ENCODE measurements at places on chromosomes 7 and 10.

GRCh38 chr7:28804990-28805389 is 153.1 kb downstream of the TRIL start:
- DNase-seq, result no peak

- no peak for DNase-seq
Measured at GRCh38 chr7:157825325-157825724, 488.5 kb downstream of the DNAJB6 start.

- no peak for DNase-seq
Measured at GRCh38 chr7:151374726-151375125, 33.1 kb downstream of the NUB1 start.

DNA sequence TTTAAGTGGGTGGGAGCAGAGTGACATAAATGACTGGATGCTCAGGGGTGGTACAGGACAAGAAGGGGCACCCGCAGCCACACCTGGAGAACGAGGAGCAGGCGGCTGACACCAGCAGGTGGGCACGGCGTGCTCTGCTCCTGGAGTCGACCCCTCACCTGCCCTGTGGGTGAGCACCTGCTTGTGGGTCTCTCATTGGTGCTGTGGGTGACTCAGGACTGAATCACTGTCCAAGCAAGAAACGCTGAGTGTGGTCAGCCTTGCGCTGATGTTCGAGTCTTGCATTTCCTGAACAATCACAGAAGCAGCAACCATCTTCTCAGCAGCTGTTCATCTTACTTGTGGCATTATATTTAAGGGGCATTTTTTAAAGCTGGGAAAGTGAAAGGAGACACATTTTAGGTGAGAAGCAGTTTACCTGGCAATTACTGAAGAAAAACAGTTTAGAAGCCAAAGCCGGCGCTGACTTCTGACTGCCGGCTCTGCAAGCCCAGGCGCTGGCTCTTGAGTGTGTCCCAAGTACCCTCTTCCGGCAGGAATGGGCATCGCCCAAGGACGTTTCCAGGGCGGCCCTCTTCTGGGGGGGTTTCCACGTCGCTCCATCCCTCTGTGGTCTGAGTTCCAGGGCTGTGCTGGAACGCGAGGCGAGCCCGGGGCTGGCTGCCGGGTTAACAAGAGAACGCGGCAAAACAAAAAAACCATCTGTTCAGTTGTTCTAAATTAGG is 145.2 kb upstream of the PFKP start:
- no peak for DNase-seq

- DNase-seq, result no peak
Measured at GRCh38 chr10:3222626-3223025, 50.0 kb upstream of the PITRM1 start.

- DNase-seq, result no peak
Measured at GRCh38 chr10:77036993-77037734, 600.4 kb downstream of the KCNMA1 start.

DNA sequence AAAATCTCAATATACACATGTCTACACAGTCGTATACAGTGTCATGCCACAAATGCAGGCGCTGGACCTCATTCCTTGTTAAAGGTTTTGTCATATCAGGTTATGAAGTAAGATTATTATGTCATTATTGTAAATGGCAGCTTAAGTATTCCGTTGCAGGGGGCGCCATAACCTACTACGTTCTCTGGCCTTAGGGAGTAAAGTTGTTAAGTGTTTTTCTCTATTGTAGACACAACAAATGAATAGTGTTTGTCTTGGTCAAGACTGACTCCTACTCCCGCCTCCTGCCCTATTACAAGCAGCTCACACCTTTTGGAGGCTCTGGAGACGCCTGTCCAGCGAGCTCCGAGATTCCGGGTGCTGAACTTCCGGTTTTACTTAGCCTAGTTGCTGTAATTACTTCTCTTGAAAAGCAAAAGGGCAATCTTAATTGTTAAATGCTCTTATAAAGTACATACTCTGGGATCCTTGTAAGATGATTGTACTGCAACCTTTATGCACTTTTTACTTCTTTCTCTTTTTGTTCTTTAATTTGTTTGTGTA is 994 bp downstream of the GATAD1 start:
- DNase-seq, result peak; percentile 33

Data from NCI-H446 (cell line).